SJSA1 (cell line): ENCODE measurements at places on chromosomes 6 and 20.

DNA sequence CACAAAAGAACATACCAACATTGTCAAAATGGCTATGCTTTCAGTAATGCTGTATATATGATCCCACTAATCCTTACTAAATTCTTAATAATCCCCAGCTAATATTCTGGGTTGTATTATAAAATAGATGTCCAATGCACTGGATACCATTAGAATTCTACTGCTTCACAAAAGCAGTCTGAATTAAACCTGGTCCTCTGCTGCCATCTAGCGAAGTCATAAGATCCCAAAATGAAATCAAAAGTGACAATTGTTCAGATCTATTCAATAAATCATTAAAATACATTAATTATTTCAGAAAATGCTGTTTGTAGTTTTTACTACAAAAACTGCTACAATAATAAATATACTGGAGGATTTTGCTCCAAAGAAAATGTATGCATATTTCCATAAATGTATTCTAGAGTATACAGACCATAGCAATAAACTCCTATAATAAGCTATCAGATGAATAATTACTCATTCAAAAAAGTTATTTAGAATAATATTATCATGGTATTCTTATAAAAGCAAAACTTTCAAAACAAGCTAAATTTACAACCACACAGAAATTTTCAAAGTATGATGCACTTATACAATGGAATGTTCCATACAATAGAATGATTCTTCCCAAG, 92.6 kb downstream of the RNGTT start:
- no peak overlapping the region for H3K4me3 ChIP-seq
- DNase-seq = no peak
- no peaks in the 10 kb centered on the region for H3K36me3 ChIP-seq

- H3K4me1 ChIP-seq = 0 out of 2 replicates have a peak, but pooled peaks cover 3% of the 10 kb centered on the region
- no peaks in the 10 kb centered on the region for H3K36me3 ChIP-seq
- peak; percentile 3 for DNase-seq
- H3K27me3 ChIP-seq = no peaks in the 10 kb centered on the region
- no peak overlapping the region for H3K4me3 ChIP-seq
Observed at GRCh38 chr6:105898286-105898685, 187.8 kb upstream of the PRDM1 start.

- no peak overlapping the region for H3K27ac ChIP-seq
- no peaks in the 10 kb centered on the region for H3K36me3 ChIP-seq
- no peaks in the 10 kb centered on the region for H3K27me3 ChIP-seq
- H3K4me3 ChIP-seq = no peak overlapping the region
- DNase-seq = no peak
Observed at GRCh38 chr6:145427232-145427631, 308.1 kb downstream of the EPM2A start.

GRCh38 chr6:83511266-83511665, 1.1 kb upstream of the PRSS35 start:
- H3K36me3 ChIP-seq = no peaks in the 10 kb centered on the region
- H3K27ac ChIP-seq = no peak overlapping the region
- peaks cover 11% of the 10 kb centered on the region for H3K4me1 ChIP-seq
- H3K27me3 ChIP-seq = no peaks in the 10 kb centered on the region
- no peak overlapping the region for H3K4me3 ChIP-seq

DNA sequence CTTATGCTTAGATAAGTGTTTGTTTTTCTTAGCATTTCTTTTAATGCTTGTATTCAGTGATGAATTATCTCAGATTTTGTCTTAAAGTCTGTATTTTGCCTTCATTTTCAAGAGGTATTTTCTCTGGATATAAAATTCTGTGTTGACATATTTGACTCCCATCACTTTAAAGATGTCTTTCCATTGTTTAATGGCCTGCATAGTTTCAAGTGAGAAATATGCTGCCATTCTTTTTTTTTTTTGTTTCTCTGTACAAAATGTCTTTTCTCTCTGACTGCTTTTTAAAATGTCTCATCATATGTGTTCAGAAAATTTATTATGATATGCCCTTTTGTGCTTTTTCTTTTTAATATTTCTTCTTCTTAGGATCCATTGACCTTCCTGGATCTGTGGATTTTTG, 578.0 kb upstream of the NOX3 start:
- no peak for DNase-seq
- no peaks in the 10 kb centered on the region for H3K36me3 ChIP-seq

- peak overlapping the region; percentile 49 for H3K27ac ChIP-seq
- peak; percentile 88 for DNase-seq
- H3K27me3 ChIP-seq = no peaks in the 10 kb centered on the region
- no peak overlapping the region for H3K4me3 ChIP-seq
Observed at GRCh38 chr20:33789109-33789857, 21.9 kb upstream of the CHMP4B start.

- DNase-seq = no peak
- peak overlapping the region; percentile 44 for H3K4me3 ChIP-seq
- no peaks in the 10 kb centered on the region for H3K27me3 ChIP-seq
- peak overlapping the region; percentile 95 for H3K27ac ChIP-seq
- peaks cover 14% of the 10 kb centered on the region for H3K4me1 ChIP-seq
Observed at GRCh38 chr6:52994031-52994838, 849 bp downstream of the GSTA4 start.

DNA sequence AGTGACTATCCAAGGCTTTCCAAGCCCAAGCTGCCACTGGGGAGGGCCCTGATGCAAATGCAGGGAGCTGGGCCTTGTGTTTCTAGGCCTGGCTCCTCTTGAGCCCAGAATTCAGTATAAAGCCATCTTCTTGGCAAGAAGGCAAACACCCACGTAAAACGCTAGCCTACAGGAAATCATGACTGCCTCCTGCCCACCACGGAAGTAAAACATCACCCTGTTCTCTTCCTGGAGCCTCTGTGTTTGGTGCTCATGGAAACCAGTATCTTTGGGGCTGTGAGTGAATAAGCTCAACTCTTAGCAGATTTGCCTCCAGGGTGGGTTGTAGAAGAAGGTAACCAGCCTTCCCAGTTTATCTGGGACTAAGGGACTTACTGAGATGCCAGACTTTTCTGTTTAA, 271.0 kb downstream of the ZNF217 start:
- H3K36me3 ChIP-seq = no peaks in the 10 kb centered on the region
- no peaks in the 10 kb centered on the region for H3K27me3 ChIP-seq

DNA sequence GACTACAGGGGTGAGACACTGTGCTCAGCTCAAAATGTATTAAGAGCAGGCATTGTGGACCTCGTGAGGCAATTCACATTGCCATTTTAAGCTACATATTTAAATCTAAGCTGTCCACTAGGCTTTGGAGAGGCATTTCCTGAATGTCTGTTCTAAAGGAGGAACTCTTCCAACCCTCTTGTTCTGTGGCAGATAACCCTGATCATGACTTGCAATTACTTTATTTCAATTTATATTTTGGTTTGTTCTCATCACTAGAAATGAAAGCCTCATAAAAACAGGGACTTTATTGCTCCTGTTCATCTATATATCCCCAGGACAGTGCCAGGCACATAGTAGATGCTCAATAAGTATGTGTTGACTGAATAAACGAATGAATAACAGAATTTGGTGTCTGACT, 84.0 kb upstream of the SALL4 start:
- H3K27me3 ChIP-seq = no peaks in the 10 kb centered on the region
- no peak for DNase-seq
- H3K27ac ChIP-seq = no peak overlapping the region
- H3K4me3 ChIP-seq = no peak overlapping the region

- no peak overlapping the region for H3K4me3 ChIP-seq
- no peak overlapping the region for H3K27ac ChIP-seq
- H3K27me3 ChIP-seq = no peaks in the 10 kb centered on the region
- H3K4me1 ChIP-seq = no peaks in the 10 kb centered on the region
- H3K36me3 ChIP-seq = no peaks in the 10 kb centered on the region
Observed at GRCh38 chr20:40056171-40056570, 632.9 kb downstream of the MAFB start.

DNA sequence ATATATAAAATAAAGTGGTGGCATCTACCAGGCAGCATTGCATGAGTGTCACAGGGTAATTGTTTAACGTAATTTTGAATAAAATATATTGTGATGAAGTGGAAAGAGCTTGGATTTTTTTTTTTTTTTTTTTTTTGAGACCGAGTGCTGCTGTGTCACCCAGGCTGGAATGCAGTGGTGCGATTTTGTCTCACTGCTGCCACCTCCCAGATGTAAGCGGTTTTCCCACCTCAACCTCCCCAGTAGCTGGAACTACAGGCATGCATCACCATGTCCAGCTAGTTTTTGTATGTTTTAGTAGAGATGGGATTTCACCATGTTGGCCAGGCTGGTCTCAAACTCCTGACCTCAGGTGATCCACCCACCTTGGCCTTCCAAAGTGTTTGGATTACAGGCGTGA, 81.1 kb upstream of the SMIM8 start:
- no peak overlapping the region for H3K4me3 ChIP-seq
- H3K4me1 ChIP-seq = no peaks in the 10 kb centered on the region
- no peaks in the 10 kb centered on the region for H3K27me3 ChIP-seq
- no peak for DNase-seq

GRCh38 chr6:157244175-157244574, 79.1 kb downstream of the TMEM242 start:
- H3K36me3 ChIP-seq = no peaks in the 10 kb centered on the region
- no peak for DNase-seq
- no peaks in the 10 kb centered on the region for H3K27me3 ChIP-seq
- peaks cover 7% of the 10 kb centered on the region for H3K4me1 ChIP-seq

DNA sequence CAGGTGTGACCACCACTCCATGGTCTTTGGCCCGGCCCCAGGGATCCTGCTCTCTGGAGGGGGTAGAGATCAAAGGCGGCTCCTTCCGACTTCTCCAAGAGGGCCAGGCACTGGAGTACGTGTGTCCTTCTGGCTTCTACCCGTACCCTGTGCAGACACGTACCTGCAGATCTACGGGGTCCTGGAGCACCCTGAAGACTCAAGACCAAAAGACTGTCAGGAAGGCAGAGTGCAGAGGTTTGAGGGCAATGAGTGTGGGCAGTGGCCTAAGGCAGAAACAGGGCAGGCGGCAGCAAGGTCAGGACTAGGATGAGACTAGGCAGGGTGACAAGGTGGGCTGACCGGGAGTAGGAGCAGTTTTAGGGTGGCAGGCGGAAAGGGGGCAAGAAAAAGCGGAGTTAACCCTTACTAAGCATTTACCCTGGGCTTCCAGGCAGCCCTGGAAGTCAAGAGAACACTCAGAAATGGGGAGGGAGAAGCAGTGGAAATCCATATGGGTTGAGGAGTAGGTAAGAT, 533 bp downstream of the CFB start:
- H3K4me3 ChIP-seq = no peak overlapping the region
- DNase-seq = no peak
- no peaks in the 10 kb centered on the region for H3K27me3 ChIP-seq
- peaks cover 14% of the 10 kb centered on the region for H3K4me1 ChIP-seq
- H3K36me3 ChIP-seq = peaks cover 8% of the 10 kb centered on the region
- no peak overlapping the region for H3K27ac ChIP-seq

DNA sequence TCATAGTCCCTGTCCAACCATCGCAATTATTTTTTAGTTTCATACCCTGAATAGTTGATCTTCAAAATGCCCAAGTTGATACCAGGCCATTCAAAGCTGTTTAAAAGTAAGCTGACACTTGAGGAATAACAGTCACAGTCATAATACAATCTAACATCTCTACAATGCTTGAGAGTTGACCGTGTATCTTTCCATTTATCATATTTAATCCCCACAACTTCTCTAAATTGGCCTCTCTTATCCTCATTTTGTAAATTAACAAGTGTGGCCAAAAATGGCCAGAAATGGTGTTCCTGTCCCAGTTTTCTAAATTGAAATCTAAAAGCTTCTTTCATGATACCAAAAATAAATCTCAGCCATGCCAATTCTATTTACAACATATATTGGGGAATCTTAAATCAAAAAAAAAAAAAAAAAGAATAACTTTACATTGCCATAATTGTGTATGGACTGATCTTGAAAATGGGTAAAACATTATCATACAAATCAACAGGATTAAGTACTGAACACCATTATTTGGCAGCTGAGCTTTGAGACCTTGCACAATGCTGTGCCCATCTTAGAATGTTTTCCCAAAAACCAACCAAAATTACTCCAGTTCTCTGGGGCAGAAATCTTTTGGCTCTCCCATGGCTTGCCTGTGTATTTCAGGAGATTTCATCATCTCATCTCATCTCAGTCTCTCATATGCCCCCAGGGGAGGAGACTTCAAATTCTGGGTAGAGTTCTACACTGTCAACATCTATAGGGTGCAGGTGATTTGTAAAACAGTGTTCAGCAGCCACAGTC, 448.7 kb upstream of the JARID2 start:
- H3K4me3 ChIP-seq = no peak overlapping the region
- no peaks in the 10 kb centered on the region for H3K27me3 ChIP-seq
- no peaks in the 10 kb centered on the region for H3K36me3 ChIP-seq
- no peaks in the 10 kb centered on the region for H3K4me1 ChIP-seq

DNA sequence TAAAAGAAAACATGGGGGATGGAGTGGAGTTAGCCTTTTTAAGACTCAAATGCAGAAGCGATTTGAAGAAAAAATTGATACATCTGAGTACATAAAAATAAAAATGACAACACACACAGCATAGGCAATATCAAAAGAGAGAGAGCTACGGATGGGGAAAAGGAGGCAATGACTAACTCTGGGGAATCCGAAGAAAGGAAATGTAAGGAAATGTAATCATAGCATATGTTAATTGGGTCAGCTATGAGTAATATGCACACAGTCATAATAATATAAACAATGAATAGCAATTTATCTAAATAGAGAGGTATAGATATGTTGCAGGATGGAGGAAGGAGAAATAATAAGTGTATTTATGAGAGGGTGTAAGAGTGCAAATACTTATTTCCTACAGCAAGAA, 83.4 kb downstream of the NOL4L start:
- no peak for DNase-seq
- no peaks in the 10 kb centered on the region; the same call in 1 of the 2 replicates for H3K4me1 ChIP-seq
- no peaks in the 10 kb centered on the region for H3K36me3 ChIP-seq
- no peaks in the 10 kb centered on the region for H3K27me3 ChIP-seq

GRCh38 chr6:148516217-148516616, 173.6 kb downstream of the SASH1 start:
- peaks cover 8% of the 10 kb centered on the region for H3K4me1 ChIP-seq
- DNase-seq = no peak
- no peaks in the 10 kb centered on the region for H3K27me3 ChIP-seq
- no peak overlapping the region for H3K27ac ChIP-seq
- no peaks in the 10 kb centered on the region for H3K36me3 ChIP-seq

GRCh38 chr20:53681352-53682212, 87.9 kb upstream of the ZNF217 start:
- H3K4me1 ChIP-seq = peaks cover 22% of the 10 kb centered on the region
- H3K27ac ChIP-seq = no peak overlapping the region
- DNase-seq = no peak
- no peak overlapping the region for H3K4me3 ChIP-seq
- no peaks in the 10 kb centered on the region for H3K36me3 ChIP-seq

DNA sequence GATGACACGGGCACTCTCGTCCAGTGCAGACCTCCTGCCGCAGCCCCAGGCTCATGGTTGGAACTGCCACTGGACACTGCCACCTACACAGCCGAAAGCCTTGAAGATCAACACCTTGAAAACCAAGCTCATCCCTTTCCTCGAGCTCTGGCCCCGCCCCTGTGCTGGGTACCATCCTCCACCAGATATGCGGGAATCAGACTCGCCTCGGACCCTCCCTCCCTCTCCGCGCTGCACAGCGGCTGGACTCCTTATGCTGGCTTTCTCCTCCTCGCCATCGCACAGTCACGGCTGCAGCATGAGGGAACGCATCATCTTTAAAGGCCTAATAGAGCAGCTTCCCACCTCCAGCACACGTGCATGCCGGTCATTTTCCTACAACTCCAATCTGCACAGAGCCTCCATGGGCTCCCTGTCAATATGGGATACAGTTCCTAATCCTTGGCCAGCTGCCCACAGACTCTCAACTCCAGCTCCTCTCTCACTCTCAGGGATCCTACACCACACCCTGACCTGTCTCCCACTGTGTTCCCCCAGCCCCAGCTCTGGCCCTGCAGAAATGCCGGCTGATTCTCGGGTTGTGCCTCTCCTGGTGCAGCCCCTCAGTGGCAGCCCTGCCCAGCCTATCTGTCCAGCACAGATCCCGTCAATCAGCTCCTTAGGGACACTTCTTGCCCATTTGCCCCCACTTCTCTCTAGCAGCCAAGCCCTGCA, 23.2 kb downstream of the TXNDC5 start:
- no peaks in the 10 kb centered on the region for H3K4me1 ChIP-seq
- no peak for DNase-seq
- no peak overlapping the region for H3K4me3 ChIP-seq
- H3K36me3 ChIP-seq = peaks cover 92% of the 10 kb centered on the region
- no peak overlapping the region for H3K27ac ChIP-seq
